ENCODE measurements at places on chromosomes 11 and 22.

- no peak for DNase-seq
These were observed 68.5 kb downstream of the SHANK2 start for GRCh38 chr11:71183878-71184277.

GRCh38 chr11:61844909-61845565 lies 16.9 kb downstream of the FADS2 start:
- DNase-seq, result no peak

DNA sequence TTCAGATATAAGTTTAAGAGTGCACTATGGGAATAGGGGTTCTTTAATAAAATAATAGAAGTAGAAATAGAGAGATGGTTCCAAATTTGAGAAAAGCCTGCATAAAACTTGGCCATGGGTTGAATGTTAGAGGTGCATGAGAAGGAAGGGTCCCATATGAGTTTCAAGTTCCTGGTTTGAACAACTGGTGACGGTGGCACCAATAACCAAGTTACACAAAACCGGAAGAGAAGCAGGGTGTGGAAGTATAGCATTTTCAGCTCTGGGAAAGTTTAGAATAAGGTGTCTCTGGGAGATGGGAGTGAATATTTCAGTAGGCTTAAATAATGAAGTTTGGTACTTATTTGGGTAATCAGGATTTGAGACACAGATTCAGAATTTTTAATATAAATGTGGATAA lies 2.4 kb downstream of the CASP1 start:
- DNase-seq, result no peak

GRCh38 chr11:134801570-134801969 lies 389.5 kb upstream of the B3GAT1 start:
- DNase-seq, result no peak

DNA sequence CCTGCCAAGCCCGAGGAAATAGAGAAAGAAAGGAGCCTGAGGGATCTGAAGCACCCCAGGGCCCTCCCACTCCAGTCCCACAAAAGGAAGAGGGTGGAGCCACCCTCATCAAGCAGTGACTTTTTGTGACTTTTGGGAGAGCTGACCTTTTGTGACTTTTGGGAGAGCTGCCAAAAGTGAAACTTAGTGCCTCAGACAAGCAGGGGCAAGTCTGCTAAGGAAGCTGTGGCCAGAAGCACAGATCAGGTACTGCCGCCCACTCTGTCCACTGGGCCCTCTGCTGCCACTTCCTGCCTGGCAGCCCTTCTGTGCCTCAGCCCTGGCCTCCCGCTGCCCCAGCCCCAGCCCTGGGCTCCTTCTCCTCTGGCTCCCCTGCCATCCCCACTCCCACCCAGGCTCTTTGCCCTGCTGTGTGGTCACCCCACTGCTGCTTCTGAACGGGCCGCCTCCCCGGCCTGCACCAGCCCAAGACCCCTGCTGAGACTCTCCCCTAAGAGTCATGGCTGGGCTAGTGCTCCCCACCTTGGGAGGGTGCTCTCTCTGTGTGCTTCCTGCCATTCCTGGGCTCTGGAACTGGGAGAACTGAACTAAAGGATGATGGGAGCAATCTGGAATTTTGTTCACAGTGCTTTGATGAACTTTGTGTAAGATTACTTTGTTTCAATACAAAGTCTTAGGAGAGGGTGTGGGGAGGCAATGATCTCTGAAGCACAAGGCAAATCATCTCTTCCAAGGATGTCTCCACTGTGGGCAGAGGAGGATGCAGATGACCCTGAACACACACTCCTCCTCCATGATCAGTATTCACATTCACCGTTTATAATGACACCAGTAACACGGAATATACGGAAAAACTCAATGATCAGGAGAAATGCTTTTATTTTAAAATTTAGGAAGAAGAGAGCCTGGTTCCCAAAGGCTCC lies at the start of gene APOBEC3H:
Gene APOBEC3H, plus strand, starts transcription at position 147 of the 923 bp plus-strand sequence. CDS start 3,035 bp downstream, outside the sequence.
- peak; percentile 42 for DNase-seq

- no peak for DNase-seq
These were observed 33.1 kb upstream of the SEPTIN5 start for GRCh38 chr22:19680911-19681862.

DNA sequence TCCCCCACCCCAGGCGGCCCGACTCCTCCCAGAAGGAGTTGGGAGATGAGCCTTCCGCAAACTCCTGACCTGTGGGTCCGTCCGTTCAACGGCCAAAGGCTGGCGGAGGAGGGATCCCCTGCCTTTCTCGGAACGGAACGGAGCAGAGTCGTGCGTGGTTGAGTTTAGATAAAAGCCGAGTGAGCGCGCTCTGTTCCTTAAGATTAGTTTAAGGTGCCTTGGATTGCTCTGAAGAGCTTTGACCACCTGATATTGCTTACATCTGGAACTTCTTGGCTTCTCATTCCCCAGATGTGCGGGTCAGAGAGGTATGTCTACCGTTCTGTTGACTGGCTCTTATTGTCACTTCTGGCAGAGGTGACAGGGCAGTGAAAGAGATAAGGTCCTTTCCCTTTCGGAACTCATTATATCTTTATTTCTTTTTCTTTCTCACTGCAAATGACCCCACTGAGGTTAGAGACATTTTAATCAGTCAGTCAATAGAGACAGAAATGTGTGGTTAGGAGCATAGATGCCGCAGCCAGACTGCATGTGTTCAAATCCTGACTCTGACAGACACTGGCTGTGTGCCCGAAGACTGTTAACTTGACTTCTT lies at the start of gene TRIM6:
Gene TRIM6, plus strand, starts transcription at position 31 of the 595 bp plus-strand sequence. Its CDS starts 261 bp downstream, at position 292.
- peak; percentile 3 for DNase-seq

DNA sequence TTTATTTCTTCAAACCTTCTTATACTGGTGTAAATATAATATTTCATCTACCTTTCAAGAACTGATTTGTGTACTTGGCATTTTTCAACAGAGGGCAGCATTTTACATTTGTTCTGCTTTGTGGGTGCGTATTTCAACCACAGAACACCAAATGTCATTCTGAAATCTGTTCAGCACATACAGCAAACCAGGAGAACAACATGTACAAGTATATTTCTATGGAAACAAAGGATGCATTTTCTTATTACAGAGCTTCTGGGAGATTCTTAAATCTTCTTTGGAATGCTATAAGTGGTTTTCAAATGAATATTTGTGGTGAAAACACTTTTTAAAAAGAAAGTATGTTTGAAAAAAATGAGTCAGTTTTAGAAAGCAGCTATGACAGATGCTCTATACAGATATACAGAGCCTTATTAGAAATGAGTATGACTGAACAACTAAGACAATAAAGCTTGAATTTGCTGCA lies 946.0 kb downstream of the FAM181B start:
- DNase-seq, result peak; percentile 27

- no peak for DNase-seq
These were observed 175.2 kb downstream of the WNT11 start for GRCh38 chr11:76030968-76031590.

GRCh38 chr11:120365512-120365911 lies 29.3 kb downstream of the ARHGEF12 start:
- DNase-seq, result no peak

GRCh38 chr11:12506404-12506921 lies 129.1 kb downstream of the PARVA start:
- DNase-seq, result no peak

DNA sequence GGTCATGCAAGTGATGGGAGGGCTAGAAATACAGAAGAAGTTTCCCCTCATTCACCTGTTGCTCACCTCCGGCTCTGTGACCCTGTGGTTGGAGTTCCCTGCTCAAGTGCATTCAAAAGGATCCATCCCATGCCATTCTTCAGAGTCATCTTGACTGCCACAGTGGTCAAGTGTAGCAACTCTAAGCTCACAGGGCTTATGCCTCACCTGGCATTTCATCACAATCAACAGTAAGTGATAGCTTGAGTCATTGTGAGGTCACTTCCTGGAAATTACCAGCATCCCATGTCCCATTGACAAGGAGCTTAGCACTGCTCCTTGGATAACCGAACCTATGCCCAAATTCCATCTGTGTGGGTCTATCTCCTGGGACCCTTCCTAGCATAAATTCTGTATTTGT lies 55.6 kb downstream of the OR4C45 start:
- no peak for DNase-seq

GRCh38 chr11:89293965-89294679 lies 116.4 kb downstream of the TYR start:
- DNase-seq, result no peak

GRCh38 chr11:44518968-44519550 lies 46.4 kb upstream of the CD82 start:
- no peak for DNase-seq

DNA sequence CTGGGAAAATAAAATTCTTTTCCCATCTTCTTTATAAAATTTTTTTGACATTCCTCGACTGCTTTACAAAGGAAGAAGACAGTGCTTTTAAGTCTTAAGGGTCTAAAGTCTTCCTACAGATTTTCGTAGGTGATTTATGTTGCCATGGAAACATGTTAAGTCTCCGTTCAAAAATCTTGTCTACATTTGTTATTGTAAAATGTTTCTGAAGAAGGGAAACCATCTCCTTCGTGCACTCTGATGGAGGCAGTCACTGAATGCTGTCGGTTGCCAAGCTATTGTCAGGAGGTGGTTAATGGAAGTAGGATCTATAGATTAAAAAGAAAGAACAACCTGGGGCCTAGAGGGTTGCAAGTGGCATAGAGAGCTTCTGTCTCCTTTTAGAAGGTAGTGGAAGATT lies 52.6 kb downstream of the MAP6 start:
- DNase-seq, result no peak

GRCh38 chr11:72736452-72737069 lies 15.6 kb downstream of the ARAP1 start:
- DNase-seq, result peak; percentile 68

- DNase-seq, result no peak
These were observed 9.3 kb downstream of the OSBPL5 start for GRCh38 chr11:3155691-3156258.

GRCh38 chr11:28528217-28528616 lies 420.0 kb downstream of the METTL15 start:
- no peak for DNase-seq

DNA sequence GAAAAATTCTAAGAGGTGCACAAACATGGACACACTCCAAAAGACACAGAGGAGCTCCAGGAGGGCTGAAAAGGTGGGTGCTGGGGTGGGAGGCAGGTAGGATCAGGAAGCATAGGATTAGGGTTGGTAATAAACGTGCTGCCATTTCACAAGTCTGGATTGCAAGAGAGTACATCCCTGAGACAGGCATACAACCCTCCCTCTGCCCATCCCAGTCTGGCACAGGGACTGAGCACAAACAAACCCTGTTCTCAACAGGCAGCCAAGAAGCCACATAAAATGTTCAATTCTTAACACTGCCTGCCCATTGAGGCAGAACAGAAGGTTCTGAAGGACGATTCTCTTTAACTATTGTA lies 18.5 kb downstream of the SLC35F2 start:
- no peak for DNase-seq

- DNase-seq, result no peak
These were observed 97.2 kb downstream of the SERGEF start for GRCh38 chr11:17915500-17916143.

DNA sequence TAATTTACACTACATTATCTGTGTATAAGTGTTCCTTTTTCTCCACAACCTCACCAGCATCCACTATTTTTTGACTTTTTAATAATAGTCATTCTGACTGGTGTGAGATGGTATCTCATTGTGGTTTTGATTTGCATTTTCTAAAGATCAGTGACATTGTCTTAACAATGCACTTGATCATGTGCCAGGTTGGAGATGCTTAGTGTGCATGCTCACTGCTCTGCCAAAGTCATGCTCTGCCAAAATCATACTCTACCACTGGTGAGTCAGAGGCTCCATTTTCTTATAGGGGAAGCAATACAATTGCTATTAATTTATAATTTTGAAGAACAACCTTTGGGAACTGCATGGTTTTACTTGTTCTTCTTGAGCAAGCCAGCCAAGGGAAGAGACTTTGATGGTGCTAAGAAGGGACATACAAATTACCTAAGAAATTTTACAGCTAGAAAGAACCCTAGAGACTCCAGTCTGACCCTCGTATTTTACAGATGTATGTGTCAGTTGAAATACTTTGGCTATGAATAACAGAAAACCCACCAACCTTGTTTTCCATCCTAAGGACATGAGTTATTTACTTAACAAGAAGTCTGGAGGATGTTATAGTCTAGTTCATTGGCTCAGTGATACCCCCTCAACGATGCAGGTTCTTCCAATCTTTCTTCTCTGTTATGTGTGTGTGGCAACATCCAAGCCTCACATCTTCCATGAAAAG lies 368.9 kb downstream of the DDX10 start:
- DNase-seq, result no peak

DNA sequence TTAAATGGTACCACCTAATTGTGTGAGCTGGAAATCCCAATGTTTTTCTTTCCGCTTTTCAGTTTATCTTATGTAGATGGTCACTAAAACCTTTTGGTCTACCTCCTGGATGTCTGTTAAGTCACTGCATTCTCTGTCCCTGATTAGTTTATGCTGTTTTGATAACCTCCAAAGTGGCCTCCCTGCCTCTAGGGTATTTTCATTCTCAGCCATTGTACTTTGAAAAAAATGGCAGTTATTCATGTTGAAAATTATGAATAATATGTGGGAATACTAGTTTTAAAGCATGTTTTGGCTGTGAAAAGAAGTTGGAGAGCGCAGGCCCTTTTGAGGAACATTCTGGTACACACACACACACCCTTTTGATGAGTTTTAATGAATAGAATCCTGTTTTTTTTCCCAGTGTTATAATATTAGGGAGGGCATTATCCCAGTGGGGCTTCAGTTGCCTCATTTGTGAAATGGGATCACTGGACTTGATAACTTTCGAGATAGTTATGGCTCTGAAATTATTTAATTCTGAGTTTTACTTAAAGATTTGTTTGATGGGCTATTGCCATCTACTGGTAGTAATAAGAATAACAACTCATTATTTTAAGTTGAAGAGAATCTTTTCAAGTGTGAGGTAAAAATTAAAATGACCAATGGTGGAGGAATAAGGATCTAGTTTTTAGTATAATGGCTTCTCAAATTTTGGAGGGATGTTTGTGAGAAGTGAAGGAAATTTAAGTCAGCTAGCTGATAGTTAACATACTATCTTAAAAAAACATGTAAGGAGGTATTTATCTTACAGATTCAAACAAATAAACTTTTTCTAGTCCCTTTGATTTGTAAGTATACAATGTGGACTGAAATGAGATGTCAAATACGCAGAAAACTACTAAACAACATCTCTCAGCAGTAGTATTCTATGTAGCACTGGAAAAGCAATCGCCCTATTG lies 3.9 kb downstream of the FDX1 start:
- DNase-seq, result no peak

GRCh38 chr11:13664351-13664750 lies 4.1 kb upstream of the FAR1 start:
- DNase-seq, result no peak

DNA sequence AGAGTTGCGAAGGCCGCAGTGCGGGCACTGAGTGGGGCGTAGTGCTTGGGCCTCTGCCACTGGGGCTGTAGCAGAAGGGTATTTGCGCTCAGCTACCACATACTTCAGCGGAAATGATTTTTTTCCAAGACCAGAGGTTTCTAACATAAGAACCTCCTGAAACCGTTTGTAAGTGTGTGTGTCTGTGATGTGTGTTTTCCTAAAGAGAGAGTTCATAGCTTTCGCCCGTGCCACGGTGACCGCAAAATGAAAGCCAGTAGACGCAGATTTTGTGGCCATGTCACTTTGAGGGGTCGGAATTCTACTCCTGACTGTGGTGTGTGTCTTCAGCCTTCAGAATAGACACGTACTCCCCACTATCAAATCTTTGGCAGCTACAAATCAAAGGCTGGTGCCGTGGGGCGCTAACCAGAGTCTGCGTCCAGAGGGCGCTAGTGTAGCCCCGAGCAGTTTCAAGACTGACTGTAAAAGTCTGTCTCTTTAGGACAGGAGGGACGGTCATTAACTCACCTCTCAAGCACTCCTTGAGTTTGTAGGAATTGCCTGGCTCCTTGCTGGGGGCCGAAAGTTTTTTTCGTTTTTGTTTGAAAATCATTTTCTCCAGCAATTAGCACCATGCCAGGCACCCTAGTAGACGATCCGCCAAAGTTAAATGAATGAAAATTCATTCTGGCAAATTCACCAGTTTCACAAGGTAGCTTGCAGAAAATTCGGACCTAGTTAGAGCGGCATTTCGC lies 2.5 kb upstream of the CALCA start:
- peak; percentile 29 for DNase-seq
